ENCODE measurements at places on chromosomes 2 and 18. TPM values are rescaled to one million over a fixed set of nuclear protein-coding genes. Genes with fewer than 3 reads are reported as not detected.

MEP1B gene
- total RNA-seq, result not detected

DNA sequence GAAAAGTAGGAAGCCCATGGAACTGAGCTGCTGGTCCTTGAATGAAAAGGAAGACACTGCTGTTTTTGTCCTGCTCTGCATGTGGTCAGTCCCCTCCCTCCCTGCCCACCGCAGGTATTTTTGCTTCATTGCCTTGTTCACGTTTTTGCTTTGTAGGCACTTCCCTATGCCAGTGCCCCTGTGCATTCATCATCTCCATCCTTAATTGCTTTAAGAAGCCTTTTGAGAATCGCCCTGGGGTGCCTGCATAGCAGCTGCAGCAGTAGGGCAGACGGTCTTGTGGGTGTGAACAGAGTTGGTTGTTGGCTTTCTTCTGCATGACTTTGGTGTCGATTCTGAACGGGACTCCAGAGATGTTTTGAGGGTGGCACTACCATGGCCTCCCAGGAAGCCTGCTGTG is 97.0 kb downstream of the CABLES1 start:
- H3K27me3 ChIP-seq, result no peaks in the 10 kb centered on the region
- H3K36me3 ChIP-seq, result no peaks in the 10 kb centered on the region
- no peak overlapping the region for H3K27ac ChIP-seq
- DNase-seq, result no peak
- H3K4me3 ChIP-seq, result no peak overlapping the region
- H3K4me1 ChIP-seq, result peaks cover 57% of the 10 kb centered on the region

DNA sequence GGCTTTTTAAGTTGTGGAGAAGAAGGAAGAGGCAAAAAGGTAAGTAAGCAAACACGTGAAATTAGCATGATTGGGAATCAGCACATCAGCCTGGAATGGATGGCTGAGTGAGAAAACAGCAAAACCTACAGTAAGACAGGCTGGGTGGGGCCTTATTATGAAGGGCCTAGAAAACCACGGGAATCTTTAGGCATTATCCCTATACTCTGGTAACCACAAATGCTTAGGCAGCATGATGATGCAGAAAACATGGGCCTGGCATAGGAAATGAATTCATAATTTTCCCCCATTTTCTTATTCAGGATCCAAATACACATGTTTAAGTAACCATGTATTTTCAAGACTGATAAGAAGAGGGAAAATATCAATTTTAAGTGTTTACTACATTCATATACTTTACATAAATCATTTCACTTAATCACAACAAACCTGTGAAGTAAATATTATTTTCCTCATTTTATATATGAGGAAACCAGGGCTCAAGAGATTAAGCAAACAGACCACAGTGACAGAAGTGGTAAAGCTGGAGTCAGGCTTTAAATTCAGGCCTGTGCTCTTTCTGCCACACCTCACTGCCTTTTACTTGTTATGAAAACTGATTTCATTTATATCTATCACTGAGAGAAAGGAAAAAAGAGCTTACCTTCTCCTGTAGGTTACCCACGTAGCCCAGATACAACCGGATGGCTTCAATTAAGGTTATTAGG is 4.0 kb downstream of the TMEM17 start:
- H3K27ac ChIP-seq, result no peak overlapping the region
- no peaks in the 10 kb centered on the region for H3K36me3 ChIP-seq
- DNase-seq, result no peak
- H3K27me3 ChIP-seq, result peaks cover 11% of the 10 kb centered on the region
- peaks cover 4% of the 10 kb centered on the region for H3K4me1 ChIP-seq

DOK6 gene
- 0.09 TPM for total RNA-seq

DNA sequence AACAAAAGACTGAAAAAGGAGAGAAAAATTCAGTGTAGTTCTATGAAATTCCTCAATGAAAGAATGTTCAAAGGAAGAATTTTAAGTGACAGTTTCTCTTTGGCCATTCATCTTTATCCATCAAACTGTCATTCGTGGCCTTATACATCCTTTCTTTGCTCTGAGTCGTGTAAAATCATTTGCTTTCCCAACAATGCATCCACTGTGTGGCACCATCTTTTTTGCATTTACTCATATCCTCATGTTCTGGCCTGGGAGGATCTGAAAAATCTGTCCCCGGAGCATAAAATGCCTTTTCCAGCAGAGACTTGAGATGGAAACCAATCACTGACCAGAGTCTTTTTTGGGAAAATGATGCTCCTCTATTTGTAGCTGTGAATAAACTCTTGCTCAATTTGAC is 240.3 kb upstream of the ETAA1 start:
- H3K4me3 ChIP-seq, result no peak overlapping the region
- no peaks in the 10 kb centered on the region for H3K36me3 ChIP-seq
- H3K27me3 ChIP-seq, result no peaks in the 10 kb centered on the region

SLC40A1 gene
- 759 TPM for total RNA-seq

GRCh38 chr2:9655441-9656269 is 24.9 kb upstream of the YWHAQ start:
- H3K4me3 ChIP-seq, result no peak overlapping the region
- H3K27me3 ChIP-seq, result no peaks in the 10 kb centered on the region
- H3K36me3 ChIP-seq, result no peaks in the 10 kb centered on the region
- no peak overlapping the region for H3K27ac ChIP-seq

DNA sequence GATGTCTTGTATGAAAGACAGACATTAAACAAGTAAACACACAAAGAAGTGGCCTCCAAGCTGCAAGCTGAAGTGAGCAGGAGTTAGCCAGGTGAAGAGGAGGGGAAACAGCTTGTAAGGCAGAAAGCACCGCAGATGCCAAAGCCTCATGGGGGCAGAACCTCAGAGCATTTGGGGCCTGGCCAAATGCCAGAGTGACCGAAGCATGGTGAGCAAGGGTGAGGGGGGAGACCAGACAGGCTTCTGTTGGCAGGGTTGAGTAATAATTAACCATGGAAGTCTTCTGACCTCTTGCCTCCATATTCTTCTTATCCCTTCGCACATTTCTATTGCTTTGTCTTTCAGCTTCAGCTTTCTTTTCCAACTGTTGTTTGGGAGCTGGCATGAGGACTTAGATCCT is 5.6 kb downstream of the QPCT start:
- H3K27me3 ChIP-seq, result peaks cover 4% of the 10 kb centered on the region
- no peak overlapping the region for H3K27ac ChIP-seq
- no peak for DNase-seq
- H3K4me1 ChIP-seq, result peaks cover 14% of the 10 kb centered on the region
- H3K4me3 ChIP-seq, result no peak overlapping the region

DNA sequence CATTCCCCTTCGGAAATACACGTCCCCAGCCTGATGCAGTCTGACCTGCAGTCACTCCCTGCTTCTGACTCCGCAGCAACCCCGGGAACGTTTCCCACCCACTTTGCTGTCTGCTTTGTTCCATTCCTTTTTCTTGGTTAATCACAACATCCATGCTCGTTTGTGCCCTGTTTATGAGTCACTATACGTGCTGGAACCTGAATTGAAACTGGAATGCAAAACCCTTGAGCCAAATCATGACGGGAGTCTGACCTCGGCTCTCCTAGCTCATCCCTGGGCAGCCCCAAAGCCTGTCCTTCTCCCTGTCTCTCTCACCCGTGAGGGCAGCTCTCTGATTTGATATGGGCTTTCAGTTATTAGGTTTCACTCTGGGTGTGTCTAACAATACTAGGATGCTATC is 57.1 kb upstream of the RNF152 start:
- no peak for DNase-seq
- H3K27ac ChIP-seq, result no peak overlapping the region

Data from spleen (tissue), 13 donors.